Muscle of back (tissue), 13 donors: ENCODE measurements at places on chromosomes 1 and 21.

DNA sequence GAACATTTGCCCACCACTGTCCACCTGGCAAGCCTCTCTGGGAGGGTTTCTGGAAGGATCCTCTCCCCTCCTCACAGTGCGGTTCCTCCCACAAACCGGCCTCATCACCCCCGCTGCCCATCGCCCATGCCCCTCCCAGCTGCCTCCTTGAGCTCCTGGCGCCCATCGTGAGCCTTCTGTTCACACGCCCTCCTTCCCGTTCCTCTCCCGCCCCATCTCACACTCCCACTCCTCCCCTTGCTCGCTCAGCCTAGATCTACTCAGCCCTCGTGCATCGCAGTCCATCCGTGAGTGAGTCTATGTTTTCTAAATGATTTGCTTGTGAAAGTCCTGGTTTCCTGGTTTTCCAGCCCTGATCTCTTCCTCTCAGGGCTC lies 119.1 kb upstream of the C1orf174 start:
- no peak for DNase-seq

DNA sequence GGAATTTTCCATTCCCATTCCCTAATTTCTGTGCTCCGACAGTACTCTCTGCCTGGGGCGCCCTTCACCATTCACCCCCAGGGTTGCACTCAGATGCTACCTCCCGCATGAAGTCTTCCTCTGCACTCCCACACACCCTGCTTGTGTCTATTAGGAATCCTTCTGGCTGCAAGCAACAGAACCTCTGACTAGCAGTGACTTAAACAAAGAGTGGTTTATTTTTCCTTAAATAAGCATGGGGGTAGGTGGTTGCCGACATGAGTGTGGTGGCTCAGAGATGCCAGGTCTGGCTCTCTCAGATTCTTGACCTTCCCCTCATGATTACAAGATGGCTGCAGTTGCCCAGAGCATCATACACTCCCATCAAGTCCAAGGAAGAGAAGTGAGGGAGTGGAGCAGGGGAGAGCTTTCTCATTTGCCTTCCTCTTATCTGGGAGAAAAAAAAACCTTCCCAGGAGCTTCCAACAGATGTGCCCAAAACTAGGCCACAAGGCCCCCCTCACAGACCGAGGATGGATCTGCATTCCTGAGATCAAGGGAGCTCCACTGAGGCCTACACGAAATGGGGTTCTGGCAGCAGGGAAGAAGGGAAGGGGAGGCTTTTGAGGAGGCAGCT lies 49.6 kb upstream of the LBR start:
- DNase-seq: no peak

- DNase-seq: no peak
Observed at GRCh38 chr1:29322147-29322694, 85.9 kb downstream of the PTPRU start.

- no peak for DNase-seq
Observed at GRCh38 chr1:44225761-44226160, 12.5 kb downstream of the DMAP1 start.

DNA sequence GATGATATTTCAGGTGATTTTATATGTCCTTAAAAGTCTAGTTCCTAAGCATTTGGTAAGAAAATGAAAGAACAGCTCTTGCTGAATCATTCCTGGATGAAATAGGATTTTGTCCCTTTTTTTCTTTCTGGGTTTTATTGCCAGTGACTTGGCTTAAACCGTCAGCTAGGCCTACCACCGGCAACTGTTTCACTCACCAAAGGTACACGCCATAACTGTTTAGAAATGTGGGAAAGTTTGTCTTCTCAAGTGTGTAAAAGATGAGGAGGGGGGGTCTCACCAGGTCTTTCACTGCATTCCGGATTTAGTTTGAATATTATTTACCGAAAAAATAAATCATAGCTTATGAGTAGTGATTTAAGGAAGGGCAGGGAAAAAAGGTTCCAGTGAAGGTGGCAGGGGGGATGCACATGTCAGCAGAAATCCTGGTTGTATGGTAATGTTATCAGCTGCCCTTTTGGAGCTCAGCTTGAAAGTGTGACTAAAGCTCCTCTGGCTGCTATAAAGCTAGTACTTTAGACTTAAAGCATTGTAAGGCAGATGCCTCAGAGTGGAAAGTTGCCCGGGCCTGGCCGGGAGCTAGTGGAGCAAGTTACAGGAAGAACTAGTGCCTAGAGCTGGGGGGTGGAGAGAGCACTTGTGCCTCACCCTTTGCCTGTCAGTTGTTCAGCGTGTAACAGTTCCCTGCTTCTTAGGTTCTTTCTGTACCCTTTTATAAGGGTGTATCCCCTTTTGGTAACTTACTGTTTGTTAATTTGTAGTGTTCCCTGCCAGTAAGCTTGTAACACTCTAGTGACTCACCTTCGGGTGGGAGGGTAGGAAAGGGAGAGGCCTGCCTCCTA lies 3.1 kb downstream of the ATP1A1 start:
- DNase-seq: peak; percentile 44

- no peak for DNase-seq
Observed at GRCh38 chr1:84972377-84972987, 24.4 kb downstream of the MCOLN2 start.

DNA sequence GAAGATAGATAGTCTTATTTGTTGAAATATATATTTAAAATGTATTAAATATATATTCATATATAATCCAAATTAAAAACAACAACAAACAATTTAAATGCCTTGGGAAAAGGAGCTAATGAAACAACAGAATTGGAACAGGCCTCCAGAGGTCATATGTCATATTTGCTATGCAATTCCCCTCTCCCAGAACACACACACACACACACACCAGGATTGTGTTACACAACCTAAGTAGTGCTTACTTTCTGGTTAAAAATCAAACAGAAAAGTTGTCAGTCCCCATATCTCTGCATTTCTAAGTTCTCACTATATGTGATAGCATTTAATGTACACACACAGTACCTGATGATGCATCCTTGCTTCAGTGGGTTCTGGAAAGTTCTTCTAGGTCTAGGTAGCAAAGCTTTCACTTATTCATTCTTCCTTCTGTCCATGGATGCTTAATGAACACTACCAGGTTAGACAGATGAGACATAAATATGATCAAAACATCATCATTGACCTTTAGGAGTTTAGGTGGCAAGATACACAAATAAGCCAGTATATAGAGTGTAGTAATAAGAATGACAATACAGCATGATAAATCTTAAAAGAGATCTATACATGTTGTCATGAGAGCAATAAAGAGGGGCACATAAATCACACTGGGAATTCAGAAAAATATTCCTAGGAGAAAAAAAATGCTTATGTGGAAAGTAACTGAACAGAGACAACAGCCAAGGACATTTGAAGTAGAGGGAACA lies 662.8 kb downstream of the PTPRC start:
- no peak for DNase-seq

DNA sequence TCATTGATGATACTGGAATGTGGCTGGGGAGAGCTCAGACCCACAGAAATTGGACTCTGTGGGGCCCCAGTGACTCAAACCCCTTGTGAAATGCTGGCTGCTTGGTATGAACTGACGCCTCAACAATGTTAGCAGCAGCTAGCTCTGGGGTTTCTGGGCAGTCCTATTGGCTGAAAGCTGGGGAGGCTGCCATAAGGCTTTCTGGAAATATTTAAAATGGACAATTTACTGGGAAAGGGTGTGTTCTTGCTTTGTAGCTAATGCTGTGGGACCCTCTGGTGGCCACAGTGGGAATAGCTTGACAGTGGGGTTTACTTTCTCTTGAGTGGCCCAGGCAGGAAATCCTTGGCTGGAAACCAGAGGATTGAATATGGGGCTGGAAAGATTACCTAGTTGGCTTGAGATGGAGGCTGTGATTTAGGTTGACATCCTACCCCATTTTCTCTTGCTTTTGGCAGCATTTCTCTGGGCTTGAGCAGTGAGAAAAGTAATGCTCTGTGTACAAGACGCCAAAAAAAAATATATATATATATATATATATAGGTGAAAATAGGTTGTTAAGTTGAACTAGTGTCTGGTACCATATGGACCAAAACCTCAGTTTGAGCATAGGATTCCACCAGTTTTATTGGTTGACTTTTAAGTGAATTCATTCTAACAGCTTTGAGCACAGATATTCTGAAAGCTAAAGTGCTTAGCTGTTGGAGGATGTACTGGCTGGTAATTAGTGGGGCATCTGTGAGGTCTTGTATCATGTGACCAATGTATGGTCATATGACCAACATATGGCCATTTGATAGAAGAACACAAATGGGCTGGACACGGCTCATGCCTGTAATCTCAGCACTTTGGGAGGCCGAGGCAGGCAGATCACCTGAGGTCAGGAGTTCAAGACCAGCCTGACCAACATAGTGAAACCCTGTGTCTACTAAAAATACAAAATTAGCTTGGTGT lies 8.2 kb upstream of the S100A10 start:
- DNase-seq: peak; percentile 90

DNA sequence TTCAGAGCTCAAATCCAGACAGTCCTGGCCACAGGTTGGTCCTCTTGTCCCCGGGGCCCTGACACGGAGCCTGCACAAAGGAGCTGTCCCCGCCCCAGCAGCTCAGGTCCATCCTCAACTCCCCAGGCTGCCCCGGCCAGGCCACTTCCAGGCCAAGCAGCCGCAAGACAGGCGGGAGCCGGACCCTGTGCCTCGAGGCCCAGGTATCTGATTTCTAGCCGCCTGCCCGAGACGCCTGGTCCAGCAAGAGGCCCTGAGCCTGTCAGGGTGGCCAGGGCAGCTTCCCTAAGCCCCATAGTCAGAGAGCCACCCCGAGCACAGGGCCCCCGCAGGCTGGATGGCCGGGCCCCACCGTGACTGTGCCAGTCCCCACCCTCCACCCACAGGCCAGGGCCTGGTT lies 165.3 kb downstream of the PRDM16 start:
- DNase-seq: no peak

- no peak for DNase-seq
Observed at GRCh38 chr1:14614341-14614740, 15.9 kb downstream of the KAZN start.

DNA sequence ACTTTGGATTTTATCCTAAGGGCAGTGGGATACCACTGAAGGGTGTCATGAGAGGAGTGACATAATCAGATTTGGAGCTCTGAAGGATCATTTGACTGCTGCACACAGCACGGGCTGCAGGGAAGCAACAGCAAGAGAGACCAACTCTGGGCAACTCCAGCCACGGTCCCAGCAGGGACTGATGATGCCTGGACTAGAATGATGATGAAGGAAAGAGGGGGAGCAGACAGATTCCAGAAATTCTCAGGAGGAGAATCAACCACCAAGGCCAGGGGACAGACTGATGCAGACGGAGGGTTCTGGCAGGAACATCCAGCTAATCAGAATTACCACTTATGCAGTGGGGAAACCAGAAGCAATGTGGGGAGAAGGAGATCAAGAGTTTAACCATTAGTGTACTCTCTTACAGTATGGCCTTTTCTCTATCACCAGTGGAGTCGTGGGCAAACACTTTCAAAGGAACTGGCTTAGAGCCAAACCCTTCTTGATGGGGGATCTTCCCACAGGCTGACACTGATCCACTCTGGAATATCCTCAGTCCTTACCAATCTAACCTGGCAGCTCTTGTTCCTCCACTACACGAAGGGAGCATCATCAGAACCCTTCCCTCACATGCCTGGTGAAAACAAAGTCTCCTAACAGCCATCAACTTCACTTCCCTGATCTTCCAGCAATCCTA lies 3.3 kb downstream of the URB1 start:
- DNase-seq: no peak

DNA sequence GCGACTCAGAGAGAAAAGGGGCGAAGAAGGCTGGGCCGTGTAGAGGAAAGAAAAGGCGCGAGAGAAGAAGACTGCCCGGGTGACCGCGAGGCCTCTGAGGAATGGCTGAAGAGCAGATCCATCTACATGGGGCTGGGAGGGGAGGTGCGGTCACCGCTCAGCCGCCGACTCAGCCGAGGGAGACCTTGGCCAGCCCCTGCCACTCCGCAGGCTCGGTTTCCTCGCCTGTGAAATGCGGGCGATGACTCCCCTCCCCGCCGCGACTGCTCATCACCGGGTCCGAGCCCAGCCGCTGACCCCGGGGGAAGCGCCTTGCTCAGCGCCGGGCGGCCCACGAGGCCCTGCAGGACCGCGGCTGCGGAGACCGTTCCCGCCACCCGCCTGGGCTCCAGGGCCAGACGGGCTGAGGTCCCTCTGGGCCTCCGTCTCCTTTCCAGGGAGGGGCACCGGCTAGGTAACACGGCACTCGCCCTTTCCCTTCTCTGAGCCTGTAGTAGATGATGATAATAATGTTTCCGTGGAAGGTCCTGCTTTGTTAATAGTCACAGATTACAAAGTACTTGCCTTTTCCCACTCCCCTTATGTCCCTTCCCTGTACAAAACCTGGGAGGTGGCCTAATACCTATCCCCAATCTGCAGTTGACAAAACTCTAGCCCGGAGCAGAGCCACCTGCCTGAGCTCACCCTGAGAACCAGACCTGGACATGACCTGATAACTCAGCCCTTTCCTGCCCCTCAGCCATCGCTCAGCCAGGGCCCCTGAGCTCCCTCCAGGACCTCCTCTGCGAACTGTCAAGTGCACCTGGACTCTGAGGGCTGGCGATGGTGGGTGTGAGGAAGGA lies 1.6 kb upstream of the BSND start:
- DNase-seq: no peak

GRCh38 chr1:111814642-111815041 lies 58.9 kb downstream of the DDX20 start:
- no peak for DNase-seq

- DNase-seq: no peak
Observed at GRCh38 chr1:194833111-194833510, 1646.7 kb upstream of the B3GALT2 start.

- no peak for DNase-seq
Observed at GRCh38 chr1:82762829-82763532, 962.2 kb downstream of the ADGRL2 start.

- no peak for DNase-seq
Observed at GRCh38 chr1:245161866-245162265, 7.1 kb downstream of the KIF26B start.

- peak; percentile 47 for DNase-seq
Observed at GRCh38 chr21:29130270-29130969, at the start of gene MAP3K7CL. MAP3K7CL (plus strand) TSS chr21:29130644; CDS start chr21:29133345, 2,701 bp downstream.
